ENCODE measurements at places on chromosomes 4 and X.
A peak's percentile ranks its signal among the peaks of the same experiment; 100 is the strongest.

GRCh38 chr4:139809757-139810140, 144.1 kb downstream of the MGST2 start:
- peaks cover 13% of the 10 kb centered on the region for H3K4me1 ChIP-seq
- no peak overlapping the region for H3K27ac ChIP-seq

DNA sequence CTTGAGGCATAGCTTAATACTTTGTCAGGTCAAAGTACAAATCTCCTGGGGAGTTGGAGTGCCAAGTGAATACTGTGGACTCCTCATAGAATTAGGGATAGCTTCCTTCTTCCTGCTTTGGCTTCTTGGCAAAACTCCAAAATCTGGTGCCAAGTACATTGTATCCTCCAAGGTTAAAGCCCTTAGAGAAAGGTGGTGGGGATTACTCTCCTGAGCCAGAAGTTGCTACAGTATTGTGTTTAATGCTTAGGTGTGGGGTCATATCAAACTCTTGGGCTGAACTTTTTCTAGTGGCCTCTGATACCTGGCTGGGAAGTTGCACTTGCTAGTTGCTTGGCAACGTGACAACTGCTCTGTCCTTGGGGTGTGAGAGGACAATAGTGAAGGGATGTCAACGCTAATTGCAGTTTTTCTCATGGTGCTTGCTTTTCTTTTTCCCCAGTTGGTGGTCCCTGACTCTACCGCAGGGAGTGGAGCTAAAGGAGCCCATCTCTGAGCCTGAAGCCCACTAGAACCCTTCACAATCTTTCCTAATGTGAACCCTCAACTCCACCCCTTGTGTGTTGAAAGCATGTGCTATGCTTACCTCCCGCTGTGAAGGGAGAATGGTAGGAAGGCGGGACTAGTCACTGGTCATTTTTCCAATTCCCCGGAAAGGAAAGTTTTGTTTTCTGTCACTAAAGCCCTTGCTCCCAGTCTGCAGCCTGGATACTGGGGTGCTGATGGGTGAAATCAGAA, 35.5 kb downstream of the DLG3 start:
- no peaks in the 10 kb centered on the region for H3K4me1 ChIP-seq
- no peak for DNase-seq
- no peaks in the 10 kb centered on the region for H3K27me3 ChIP-seq

DNA sequence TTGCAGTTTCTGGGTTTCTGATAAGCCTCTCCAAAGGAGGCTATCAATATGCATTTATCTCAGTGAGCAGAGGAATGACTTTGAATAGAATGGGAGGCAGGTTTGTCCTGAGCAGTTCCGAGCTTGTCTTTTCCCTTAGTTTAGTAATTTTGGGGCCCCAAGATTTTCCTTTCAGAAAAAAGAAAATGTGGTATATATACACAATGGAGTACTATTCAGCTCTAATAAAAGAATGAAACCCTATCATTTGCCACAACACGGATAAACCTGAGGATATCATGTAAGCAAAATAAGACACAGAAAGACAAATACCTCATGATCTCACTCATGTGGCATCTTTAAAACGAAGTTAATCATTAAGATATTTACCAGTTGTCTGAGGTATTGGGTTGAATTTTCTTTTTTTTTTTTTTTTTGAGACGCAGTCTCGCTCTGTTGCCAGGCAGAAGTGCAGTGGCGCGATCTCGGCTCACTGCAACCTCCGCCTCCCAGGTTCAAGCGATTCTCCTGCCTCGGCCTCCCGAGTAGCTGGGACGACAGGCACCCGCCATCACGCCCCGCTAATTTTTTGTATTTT, 540 bp downstream of the ZNF721 start:
- H3K4me3 ChIP-seq = peak overlapping the region; percentile 87
- peak overlapping the region; percentile 91 for H3K27ac ChIP-seq
- no peak for DNase-seq
- H3K27me3 ChIP-seq = no peaks in the 10 kb centered on the region

DNA sequence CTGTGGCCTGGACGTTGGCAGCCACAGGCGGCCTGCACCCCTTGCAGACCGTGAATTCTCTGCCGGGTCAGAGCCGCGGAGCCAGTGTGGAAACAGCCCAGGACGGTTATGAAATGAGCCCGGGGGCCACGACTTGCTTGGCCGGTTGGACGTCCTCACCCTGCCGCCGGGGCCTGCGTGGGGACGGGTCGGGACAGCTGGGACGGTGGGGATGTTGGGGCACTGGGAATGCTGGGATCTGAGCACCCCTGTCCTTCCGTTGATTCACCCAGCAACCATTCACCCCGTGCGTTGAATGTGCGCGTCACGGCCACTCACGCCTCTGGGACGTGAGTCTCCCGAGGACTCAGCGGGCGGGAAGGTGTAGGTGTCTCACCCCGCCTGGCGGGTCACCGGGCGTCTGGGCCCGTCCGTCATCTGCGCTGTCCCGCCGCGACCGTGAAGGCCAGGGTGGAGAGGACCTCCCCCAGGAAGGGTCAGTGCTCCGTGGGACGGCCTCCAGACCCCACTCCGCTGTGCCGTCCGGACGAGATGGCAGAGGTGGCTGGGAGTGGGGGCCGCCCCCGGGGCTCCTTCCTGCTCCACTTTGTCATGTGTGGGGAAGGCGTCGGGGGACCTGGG, 4.5 kb upstream of the PLCXD1 start:
- H3K27me3 ChIP-seq = peaks cover 9% of the 10 kb centered on the region
- peaks cover 11% of the 10 kb centered on the region for H3K4me1 ChIP-seq
- H3K36me3 ChIP-seq = no peaks in the 10 kb centered on the region
- no peak overlapping the region for H3K4me3 ChIP-seq

DNA sequence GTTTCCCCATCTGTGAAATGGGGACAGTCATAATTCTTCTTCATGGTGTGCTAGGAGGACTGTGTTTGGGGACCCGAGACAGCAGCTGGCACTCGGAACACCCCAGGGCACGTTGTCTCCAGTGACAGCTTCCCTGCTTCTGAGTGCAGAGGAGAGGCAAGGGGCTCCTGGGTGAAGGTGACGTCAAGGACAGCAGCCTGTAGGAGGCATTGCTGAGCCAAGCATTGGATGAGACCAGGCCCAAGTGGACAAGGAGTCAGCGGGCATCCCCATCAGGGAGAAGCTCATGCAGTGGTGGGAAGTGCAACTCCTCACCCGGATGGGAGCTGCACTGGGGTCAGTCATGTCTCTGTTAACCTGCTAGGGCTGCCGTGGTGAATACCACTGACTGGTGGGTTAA, 46.1 kb downstream of the EVC start:
- H3K27ac ChIP-seq = no peak overlapping the region
- no peak overlapping the region for H3K4me3 ChIP-seq
- no peaks in the 10 kb centered on the region for H3K27me3 ChIP-seq
- DNase-seq = no peak
- no peaks in the 10 kb centered on the region for H3K36me3 ChIP-seq

GRCh38 chr4:144740316-144740715, 94.4 kb downstream of the HHIP start:
- H3K4me3 ChIP-seq = no peak overlapping the region
- peaks cover 54% of the 10 kb centered on the region for H3K36me3 ChIP-seq
- H3K4me1 ChIP-seq = no peaks in the 10 kb centered on the region
- H3K27me3 ChIP-seq = no peaks in the 10 kb centered on the region

DNA sequence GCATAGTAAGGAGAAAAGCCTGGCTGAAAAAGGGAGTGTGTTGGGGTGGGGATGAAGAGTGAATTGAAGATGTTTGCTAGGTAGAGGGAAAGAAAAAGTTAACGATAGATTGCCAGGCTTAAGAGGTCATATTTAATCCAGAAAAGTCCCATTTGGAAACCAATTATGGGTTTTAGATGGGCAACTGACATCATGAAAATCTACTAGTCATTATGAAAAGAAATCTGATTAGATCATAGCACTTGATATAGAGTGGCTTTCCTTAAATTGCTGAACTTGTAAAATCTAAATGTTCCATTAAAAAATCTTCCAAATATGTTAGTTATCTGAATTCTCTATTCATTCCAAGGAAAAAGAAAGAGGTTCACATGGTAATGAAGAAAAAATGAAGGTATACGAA, 37.5 kb upstream of the IL21 start:
- no peak overlapping the region for H3K27ac ChIP-seq
- no peaks in the 10 kb centered on the region for H3K4me1 ChIP-seq
- DNase-seq = no peak
- H3K27me3 ChIP-seq = no peaks in the 10 kb centered on the region
- no peak overlapping the region for H3K4me3 ChIP-seq
- no peaks in the 10 kb centered on the region for H3K36me3 ChIP-seq

- no peaks in the 10 kb centered on the region for H3K27me3 ChIP-seq
- H3K4me1 ChIP-seq = peaks cover 30% of the 10 kb centered on the region
- H3K36me3 ChIP-seq = no peaks in the 10 kb centered on the region
These were observed 125.9 kb upstream of the TBL1X start for GRCh38 chrX:9338986-9339385.

DNA sequence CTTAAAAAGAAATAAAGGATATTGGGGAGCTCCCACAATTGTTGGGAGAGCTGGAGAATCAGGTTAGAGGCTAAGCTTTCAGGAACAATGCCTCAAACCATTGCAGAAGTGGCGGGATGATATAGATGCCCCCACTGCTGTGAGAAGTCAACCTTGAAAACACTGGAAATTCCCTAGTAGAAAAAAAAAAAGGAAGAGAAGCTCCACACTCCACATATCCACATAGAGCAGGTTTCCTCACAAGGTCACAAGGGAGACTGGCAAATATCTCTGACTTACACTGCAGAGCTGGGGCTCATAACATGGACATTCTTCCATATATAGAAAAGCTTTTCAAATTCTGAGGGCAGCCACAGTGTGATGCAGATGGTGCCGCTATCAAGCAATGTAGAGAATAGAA, 22.7 kb upstream of the OGT start:
- no peaks in the 10 kb centered on the region for H3K27me3 ChIP-seq
- DNase-seq = no peak
- no peaks in the 10 kb centered on the region for H3K4me1 ChIP-seq
